ENCODE measurements at places on chromosomes 5 and 9.
A peak's percentile ranks its signal among the peaks of the same experiment; 100 is the strongest.

- no peak for DNase-seq
These were observed 38.5 kb downstream of the CERT1 start for GRCh38 chr5:75472973-75473372.

DNA sequence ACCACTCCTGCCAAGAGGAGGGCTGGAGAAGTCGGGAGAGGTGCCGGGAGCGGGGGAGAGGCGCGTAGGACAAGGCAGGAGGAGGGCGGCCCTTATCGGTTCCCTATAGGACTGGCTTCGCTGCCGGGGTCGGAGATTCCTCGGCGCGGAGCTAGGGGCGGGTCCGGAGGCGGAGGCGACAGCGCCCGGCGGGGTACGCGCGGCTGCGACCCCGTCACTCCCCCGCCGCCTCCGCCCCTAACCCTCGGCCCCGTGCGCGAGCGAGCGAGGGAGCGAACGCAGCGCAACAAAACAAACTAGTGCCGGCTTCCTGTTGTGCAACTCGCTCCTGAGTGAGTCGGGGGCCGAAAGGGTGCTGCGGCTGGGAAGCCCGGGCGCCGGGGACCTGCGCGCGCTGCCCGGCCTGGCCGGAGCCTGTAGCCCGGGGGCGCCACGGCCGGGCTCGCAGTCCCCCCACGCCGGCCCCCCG, 2.0 kb downstream of the GLIS3 start:
- DNase-seq, result peak; percentile 27

DNA sequence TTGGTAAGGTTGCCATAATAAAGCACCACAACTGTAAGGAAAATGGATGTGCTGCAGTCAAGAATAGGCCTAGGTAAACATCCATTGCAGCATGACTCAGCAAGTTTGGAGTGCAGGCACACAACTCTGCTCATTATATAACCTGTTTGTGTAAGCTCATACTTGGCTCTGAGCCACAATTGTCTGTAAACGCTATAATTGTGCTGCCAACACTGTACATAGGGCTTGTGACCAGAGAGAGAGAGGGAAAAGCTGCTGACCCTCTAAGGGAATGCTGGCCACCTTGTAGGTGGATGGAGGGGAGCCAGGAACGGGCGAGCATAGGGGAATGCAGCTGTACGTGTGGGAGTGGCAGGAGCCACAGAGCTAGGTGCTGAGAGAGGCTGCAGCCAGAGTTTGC, 2186.5 kb upstream of the ACO1 start:
- DNase-seq, result no peak

DNA sequence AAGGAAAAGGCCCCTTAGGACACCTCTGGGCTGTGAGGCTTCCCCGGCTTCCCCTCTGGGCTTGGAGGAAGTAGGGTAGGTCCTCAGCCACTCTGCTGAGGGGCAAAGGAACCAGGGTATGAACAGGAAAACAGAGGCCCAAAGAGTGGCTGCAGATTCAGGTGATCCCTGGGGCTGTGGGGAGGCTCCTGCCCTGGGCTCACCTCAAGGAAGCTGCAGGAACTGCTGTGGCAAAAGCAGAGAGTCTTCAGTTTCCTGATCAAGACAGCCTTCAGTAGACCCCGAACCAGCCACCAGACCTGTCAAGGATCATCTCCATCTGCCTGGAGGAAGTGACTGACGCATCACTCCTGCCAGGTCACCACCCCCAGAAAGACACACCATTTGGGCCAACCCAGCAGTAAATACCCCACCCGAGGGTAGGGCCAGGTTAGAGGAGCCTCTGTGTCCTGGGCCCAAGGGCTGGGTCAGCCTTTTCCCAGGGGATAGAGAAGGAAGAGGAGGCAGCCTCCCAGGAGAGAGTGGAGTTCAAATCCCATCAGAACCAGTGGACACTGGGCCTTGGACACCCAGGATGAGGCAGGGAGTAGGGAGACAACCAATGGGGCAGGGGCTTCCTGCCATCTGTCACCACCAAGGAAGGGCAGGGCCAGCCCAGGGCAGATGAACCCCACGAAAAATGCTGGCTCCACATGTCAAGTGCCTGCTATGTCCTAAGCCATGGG, 5.8 kb upstream of the ST6GALNAC6 start:
- peak; percentile 72 for DNase-seq

GRCh38 chr5:67941614-67942401, 273.7 kb upstream of the PIK3R1 start:
- no peak for DNase-seq

- DNase-seq, result no peak
These were observed 190.9 kb upstream of the FREM1 start for GRCh38 chr9:15101095-15101494.

- DNase-seq, result no peak
These were observed 152.1 kb upstream of the SLC24A2 start for GRCh38 chr9:19940811-19941535.

DNA sequence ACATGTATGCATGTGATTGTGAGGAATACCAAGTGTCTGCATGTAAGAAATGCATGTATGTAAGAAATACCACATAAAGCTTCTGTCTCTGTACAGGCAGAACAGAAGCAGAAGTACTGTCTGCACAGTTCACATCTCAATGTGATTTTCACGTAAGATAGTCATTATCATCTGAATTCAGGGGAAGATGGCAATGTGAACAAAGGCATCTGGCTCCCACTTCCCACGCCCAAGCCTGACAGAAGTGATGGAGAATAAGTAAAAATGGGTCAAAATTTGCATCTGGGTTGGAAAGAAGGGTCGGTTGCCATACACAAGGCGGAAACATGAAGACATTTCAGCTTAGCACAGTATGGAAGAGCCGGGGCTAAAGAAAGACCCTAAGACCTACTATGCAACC, 71.7 kb downstream of the SUSD1 start:
- no peak for DNase-seq

- DNase-seq, result no peak
These were observed 833 bp upstream of the MROH2B start for GRCh38 chr5:41071975-41072374.

- no peak for DNase-seq
These were observed 45.3 kb upstream of the NSMF start for GRCh38 chr9:137504432-137504777.

GRCh38 chr9:136760424-136760823, 2.4 kb upstream of the LCN8 start:
- no peak for DNase-seq

- no peak for DNase-seq
These were observed 4.1 kb downstream of the BTNL9 start for GRCh38 chr5:181044093-181044599.

- DNase-seq, result no peak
These were observed 100.1 kb downstream of the SPEF2 start for GRCh38 chr5:35717718-35718117.

- no peak for DNase-seq
These were observed 168.6 kb downstream of the MACROH2A1 start for GRCh38 chr5:135230251-135230925.

GRCh38 chr9:69532396-69532795, 139.8 kb downstream of the APBA1 start:
- no peak for DNase-seq

GRCh38 chr5:67476995-67477394, 280.4 kb upstream of the CD180 start:
- no peak for DNase-seq

DNA sequence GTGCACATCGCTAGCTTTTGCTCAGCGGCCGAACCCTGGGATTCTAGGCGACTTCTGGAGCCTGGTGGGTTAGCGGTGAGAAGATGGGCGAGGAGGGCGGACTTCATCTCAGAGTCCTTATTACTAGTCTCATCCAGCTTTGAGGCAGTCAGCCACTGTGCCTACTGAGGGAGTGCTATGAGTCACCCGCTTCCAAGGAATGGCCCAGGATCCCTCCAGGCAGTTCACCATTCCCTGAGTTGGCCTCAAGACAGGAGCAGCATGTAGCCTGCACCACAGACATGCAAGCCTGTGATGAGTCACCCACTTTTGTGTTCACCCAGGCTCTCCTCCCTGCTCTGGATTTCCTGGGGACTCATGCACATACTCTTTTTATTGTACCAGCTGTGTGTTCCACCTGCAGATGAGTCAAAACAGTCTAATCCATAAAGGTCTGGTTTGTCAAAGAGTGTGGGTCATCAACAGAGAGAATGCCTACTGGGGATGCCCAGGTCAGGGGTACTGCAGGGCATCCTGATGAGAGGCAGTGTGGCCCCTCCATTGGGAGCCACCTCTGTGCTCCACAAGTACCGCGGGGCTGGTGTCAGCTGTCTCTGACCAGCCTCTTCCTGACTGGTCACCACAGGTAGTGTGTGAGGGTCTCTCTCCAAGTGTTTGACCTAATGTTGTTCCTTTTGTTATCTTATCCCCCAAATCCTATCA, 20.2 kb downstream of the SLC22A5 start:
- DNase-seq, result no peak

DNA sequence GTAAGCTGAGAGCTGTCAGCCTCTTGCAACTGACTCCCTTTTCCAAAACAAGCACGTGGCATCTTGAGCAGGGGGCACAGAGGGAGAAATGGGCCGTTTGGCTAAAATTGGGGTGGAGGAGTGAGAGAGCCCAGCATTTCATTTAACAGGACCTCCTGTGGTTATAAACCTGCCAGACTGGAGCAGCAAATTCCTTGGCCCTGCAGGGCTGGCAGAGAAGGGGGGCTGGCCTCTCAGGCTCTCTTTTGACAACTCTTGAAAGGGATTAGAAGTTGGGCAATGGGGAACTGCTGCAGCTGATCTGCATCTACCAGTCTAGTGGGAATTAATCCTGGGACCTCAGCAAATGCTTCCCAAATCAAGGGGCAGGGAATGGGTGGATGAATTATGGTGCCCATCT, 7.2 kb upstream of the POU4F3 start:
- DNase-seq, result no peak

DNA sequence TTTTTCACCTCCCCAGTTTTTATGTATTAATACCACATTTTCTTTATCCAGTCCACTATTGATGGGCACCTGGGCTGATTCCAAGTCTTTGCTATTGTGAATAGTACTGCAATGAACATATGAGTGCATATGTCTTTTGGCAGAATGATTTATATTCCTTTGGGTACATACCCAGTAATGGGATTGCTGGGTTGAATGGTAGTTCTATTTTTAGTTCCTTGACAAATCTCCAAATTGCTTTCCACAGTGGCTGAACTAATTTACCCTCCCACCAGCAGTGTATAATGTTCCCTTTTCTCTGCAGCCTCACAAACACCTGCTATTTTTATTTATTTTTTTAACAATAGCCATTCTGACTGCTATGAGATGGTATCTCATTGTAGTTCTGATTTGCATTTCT, 340.2 kb downstream of the ADAMTS6 start:
- no peak for DNase-seq

GRCh38 chr5:411728-412127, 31.2 kb upstream of the EXOC3 start:
- no peak for DNase-seq

DNA sequence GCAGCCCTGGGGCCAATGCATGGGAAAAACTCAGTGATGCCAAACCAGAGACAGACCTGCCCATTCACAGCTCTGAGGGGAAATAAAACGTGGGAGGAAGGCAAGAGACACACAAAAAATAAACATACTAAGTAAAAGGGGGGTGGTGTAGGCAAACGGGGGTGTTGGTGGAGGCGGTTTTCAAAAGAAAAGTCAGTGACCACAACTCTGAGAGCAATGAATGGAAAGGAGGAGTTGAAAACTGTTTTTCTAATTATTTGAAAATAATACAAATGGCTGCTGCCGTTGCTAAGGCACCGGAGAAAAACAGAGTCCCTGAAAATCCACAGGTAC, 293.5 kb downstream of the EFNA5 start:
- no peak for DNase-seq

- DNase-seq, result peak; percentile 25
These were observed 301.0 kb downstream of the DOCK8 start for GRCh38 chr9:515665-516064.

- no peak for DNase-seq
These were observed 70.4 kb downstream of the RGS7BP start for GRCh38 chr5:64576250-64576649.

DNA sequence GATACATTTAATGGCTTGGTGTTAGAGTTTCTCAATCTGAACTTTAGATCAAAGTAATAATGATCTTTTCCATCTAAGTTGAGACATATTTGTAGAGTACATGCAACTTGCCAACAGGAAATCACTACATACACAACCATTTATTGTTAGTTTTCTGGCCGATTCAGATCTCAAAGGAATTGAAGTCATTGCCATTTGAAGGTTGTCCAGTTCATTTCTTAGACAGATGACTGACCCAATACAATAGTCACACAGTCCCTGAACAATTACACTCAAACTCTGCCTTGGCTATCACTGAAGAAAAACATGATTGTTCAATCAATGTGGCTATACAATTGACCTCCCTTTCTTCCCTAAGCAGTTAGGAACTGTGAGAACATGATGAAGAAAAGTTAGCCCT, 753.2 kb upstream of the RIOK2 start:
- no peak for DNase-seq

DNA sequence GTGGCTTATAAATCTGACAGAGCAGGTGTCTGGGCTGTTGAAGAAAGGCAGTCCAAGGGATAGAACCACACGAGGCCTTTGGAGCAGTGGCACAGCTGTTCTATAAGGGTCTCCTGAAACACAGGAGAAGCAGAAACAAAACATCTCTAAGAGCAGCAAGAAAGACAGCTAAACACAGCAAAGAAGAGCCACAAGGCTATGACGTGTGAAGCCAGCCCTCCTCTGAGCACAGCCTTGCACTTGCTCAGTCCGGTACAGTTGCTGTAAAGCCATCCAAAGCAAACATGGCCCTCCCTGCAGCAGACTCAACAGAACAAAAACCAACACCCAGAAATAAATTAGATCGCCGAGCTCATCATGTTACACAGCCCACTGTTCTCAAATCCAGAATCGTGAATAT, 2.6 kb upstream of the GZMK start:
- no peak for DNase-seq

GRCh38 chr9:75891771-75892215, 1.3 kb downstream of the PCSK5 start:
- DNase-seq, result no peak

DNA sequence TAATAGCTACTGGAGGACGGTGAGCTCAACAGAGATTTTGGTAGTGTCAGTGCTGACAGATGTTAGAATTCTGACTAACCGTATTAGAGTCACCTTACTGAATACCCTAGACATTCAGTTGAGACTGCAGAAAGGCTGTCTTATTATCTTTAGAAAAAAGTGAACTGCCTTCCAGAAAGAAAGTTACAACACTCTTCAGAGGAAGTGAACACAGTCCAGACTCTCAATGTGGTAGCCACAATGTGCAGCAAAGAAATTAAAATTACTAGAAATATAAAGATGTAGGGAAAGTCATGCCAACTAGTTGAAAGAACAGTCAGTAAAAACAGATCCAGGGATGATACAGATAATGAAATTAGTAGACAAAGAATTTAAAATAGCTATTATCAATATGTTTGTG, 47.1 kb upstream of the COL15A1 start:
- DNase-seq, result no peak

DNA sequence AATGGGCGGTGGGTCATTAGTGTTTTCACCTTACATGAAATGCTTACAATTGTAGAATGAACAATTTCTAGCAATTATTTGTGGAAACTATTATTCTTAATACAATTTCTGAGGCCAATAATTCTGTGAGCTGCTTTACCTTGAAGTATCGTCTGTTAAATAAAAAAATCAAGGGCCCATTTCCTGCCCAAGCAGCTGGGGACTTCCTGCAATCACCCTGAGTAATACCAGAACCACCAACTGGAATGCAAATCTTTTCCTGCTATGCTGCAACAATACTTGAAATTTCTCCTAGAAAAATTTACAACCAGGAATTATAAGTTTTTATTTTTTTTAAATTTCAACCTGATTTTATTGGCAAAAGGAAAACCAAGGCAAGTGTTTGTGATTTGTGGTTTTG, 52.6 kb downstream of the ADAMTS16 start:
- no peak for DNase-seq

GRCh38 chr9:125240649-125240999, 519 bp downstream of the HSPA5 start:
- no peak for DNase-seq

GRCh38 chr9:35605351-35606137, 482 bp downstream of the TESK1 start:
- DNase-seq, result peak; percentile 42
